ENCODE measurements at places on chromosomes 16 and 17.

DNA sequence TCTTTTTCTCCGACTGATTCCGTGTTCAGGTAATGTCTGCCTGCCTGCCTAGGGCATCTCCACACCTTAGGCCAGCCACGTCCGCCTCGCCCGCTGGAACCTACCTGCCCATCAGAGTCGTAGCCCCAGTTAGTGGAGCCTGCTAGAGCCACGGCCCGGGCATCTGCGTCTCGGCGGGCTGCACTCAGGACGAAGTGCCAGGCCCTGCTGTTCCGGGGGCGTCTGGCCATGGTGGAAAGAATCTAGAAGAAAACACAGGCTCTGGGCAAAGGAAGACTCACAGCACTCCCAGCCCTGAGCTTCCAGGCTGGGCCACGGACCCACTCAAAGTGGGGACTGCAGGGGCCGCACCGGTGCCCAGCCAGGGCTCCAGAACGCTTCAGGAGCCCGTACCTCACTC lies 1.1 kb downstream of the SPSB3 start:
- no peak for DNase-seq

GRCh38 chr17:17435323-17435722 lies 41.5 kb upstream of the MED9 start:
- DNase-seq: no peak

DNA sequence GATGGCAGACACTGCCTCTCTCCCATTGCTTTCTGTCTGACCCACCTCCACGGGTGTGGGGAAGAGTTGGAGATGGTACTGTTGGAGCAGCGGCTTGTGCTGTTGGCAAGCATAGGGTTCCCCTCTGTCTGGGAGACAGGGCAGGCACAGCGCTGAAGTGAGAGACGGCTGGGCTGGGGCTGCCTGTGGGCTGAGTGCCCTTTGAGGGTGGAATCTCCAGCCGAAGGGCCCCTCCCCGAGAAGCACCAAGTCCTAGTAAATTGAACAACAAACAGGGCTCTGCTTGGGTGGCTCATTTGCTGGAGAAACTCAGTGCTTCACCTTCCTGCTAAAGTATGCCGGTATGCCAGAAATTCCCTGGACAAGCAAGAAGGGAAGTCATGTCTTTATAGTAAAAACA lies 79.7 kb downstream of the KSR1 start:
- DNase-seq: no peak

DNA sequence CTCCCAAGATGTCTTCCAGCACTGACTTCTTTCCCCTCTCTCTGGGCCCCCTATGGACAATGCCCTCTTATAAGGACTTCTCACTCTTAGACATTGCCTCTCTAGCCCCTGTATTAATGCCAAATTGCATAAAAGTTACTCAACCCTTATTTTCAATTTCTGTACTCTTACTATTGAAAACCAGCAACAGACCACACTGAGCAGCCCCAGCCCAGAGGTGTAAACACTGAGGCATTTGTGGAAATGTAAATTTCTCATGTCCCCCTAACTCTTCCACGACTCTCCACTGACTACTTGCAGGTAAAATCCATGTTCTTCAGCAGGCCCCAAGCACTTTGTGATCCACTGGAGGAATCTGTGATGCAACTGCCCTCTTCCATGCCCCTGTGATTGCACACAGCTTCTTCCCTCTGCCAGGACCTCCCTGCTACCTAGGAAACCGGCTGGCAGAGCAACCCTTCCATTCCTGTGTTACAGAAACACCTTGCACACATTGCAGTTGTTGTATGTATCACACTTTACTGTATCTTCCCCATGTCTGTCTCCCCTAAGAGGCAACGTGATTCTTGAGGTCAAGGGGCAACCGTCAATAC lies 4.4 kb downstream of the N4BP1 start:
- DNase-seq: no peak

- no peak for DNase-seq
These were observed 371.9 kb downstream of the HS3ST3B1 start for GRCh38 chr17:14672830-14673229.

Measured in GM06990 (cell line).